Activated CD4-positive, CD25-positive, alpha-beta regulatory T cell (primary cell): ENCODE measurements at places on chromosomes 13 and 19.

DNA sequence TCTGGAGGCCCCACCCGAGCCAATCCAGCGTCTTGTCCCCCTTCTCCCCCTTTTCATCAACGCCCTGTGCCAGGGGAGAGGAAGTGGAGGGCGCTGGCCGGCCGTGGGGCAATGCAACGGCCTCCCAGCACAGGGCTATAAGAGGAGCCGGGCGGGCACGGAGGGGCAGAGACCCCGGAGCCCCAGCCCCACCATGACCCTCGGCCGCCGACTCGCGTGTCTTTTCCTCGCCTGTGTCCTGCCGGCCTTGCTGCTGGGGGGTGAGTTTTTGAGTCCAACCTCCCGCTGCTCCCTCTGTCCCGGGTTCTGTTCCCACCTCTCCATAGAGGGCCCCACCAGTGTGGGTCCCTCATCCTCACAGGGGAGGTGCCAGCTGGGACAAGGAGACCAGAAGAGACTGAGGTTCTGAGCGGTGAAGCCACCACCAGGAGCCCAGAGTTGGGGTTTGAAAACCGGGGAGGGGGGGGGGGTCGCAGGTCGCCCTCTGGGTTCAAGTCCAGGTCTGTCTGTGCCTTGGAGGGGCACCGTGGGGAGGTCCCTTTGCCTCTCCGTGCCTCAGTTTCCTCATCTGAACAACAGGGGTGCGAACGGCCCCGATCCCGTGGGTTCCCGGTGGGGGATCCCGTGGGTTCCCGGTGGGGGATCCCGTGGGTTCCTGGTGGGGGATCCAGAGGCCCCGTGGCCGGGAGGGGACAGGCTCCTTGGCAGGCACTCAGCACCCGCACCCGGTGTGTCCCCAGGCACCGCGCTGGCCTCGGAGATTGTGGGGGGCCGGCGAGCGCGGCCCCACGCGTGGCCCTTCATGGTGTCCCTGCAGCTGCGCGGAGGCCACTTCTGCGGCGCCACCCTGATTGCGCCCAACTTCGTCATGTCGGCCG, at the start of gene ELANE:
ELANE (plus strand) TSS at position 168 of the 878 bp plus-strand sequence; CDS start at position 194, 26 bp downstream.
- DNase-seq = no peak

- peak; percentile 24 for DNase-seq
Observed at GRCh38 chr13:20475927-20476691, 49.5 kb downstream of the CRYL1 start.

- DNase-seq = no peak
Observed at GRCh38 chr13:50224534-50224933, 209.3 kb downstream of the KCNRG start.

GRCh38 chr13:99083981-99084380, 106.1 kb upstream of the DOCK9 start:
- DNase-seq = no peak

DNA sequence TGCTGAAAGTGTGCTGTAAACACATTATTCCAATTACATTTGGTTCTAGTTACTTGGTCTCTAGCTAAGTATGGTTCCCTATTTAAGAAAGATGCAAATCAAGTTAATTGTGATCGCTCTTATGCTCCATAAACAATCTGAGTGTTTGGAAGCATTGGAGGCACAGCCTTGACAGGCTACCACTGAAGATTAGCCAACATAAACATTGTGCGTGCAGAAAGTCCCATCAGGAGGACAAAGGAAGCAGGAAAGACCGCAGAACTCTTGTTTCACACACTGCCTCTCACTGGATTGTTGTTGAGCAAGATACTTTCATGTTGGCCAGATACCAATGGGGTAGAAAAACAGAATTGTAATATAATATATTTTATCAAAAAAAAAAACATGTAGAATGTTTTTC, 814.4 kb downstream of the EFNB2 start:
- no peak for DNase-seq

- no peak for DNase-seq
Observed at GRCh38 chr13:110723598-110723997, 10.1 kb downstream of the ING1 start.

GRCh38 chr19:45947926-45948325, 25.7 kb downstream of the NOVA2 start:
- no peak for DNase-seq
